ENCODE measurements at places on chromosomes 16 and 17.

- DNase-seq, result peak; percentile 79
These were observed at the start of gene KIFC3 for GRCh38 chr16:57802341-57803133. TSS of gene KIFC3 (minus strand) at chr16:57802491. CDS start at chr16:57798243, 4,248 bp downstream.

- DNase-seq, result no peak
These were observed 124.5 kb upstream of the ZFHX3 start for GRCh38 chr16:73172241-73172972.

DNA sequence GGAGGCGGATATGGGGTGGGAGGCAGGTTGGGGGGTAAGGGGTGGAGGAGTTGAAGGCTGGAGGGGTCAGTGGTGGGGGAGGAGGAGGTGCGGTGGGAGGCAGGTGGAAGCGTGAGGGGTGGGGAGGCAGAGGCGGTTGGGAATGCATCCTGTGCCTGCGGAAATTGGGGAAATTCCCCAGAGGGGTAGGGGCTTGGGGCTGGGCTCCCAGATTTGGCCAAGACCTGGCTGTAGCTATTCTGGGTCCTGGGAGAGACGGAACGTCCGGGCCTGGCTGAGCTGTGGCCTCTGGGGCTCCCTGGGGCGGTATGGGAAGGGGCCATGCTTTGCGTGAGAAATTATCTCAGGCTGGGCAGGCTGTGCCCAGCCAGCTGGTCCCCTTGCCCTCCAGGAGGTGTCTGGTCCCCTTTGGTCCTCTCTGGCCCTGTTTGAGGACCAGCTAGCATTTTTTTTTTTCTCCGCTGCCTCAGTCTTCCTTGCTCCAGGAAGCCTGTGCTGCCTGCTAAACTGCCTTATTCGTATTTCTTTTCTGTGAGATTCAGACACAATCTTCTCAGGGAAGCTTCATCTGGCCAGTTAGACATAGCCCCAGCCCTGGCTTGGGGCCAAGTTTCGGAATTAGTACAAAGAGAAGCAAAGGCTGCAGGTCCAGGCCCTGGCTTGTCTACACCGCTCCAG lies 7.3 kb upstream of the TRPV2 start:
- DNase-seq, result peak; percentile 24

DNA sequence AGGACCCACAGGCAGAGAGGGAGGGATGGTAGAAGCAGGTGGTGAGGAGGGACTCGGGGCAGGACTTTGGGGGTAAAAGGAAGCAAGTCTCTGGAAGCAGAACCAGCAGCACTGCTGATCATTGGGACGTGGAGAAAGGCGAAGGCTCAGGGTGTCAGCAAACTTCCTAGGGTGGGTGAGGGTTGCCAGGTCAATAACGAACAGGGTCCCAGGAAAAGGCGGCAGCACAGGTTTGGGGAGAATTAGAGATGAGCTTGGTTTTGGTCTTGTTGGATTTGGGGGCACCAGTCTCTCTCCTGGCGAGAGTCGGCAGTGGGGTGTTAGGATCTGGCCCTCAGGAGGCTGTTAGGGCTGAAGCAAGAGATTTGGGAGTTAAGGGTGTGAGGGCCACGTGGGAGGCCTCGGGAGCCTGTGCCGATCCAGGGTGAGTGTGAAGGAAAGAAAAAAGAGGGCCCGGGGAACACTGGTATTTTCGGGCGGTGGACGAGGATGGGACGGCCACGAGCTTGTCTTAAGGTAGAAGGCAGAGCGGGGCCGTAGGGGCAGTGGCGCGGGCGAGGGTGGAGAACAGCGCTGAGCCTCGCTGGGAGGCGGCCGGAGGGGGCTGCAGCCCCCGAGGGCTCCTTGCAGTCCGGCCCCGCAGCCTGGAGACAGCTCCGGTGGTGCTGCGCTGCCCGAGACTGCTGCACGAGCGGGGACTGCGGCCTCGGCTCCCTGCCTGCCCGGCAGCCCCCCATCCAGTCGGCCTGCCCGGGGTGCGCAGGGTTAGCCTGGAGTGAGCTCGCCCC lies 765 bp upstream of the ADORA2B start:
- no peak for DNase-seq

DNA sequence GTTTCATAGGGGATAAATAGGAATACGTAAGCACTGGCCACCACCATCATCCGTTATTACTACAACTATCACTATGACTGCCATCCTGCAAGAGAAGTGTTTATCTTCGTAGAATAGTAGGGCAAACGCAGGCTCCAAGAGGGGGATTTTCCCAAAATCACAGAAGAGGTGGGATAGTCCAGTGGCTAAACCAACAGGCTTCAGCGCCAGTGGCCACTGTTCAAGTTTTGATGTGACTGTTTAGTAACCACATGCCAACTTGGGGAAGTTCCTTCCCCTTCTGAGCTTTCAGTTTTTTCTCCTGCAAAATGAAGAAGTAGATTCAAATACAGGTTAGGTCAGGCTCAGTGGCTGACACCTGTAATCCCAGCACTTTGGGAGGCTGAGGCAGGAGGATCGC lies 60.7 kb upstream of the GRIN2A start:
- no peak for DNase-seq

DNA sequence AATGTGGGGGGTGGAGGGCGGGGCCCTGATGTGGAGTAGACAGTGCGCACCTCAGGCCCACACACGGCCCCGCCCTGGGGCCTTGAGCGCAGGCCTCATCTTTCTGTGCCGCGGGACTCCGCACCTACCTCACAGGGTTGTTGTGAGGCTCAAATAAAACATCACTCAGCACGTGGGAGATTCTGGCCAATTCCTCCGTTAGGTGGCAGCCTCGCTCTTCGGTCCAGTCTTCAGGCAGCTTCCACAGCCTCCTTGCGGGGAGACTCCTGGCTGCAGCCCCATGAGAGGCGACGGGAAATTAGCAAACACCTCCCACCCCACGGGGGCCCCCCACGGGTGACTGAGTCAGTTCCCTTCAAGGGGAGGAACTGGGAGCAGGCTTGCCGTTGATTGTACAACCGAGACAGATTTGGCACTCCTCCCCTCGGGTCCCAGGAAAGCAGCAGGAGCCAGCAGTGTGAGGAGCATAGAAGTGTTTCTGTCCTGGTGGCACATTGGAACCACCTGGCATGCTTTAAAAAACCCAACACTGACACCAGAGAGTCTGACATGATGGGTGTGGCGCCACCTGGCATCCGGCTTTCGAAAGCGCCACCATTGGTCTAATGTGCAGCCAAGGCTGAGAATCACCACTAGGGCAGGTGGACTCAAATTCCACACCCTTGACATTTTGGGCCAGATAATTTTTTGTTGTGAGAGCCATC lies 7.6 kb downstream of the MRM1 start:
- no peak for DNase-seq

- no peak for DNase-seq
These were observed 13.9 kb downstream of the MYL4 start for GRCh38 chr17:47223007-47223406.

GRCh38 chr17:4364622-4365041 lies 1.8 kb downstream of the UBE2G1 start:
- DNase-seq, result no peak

DNA sequence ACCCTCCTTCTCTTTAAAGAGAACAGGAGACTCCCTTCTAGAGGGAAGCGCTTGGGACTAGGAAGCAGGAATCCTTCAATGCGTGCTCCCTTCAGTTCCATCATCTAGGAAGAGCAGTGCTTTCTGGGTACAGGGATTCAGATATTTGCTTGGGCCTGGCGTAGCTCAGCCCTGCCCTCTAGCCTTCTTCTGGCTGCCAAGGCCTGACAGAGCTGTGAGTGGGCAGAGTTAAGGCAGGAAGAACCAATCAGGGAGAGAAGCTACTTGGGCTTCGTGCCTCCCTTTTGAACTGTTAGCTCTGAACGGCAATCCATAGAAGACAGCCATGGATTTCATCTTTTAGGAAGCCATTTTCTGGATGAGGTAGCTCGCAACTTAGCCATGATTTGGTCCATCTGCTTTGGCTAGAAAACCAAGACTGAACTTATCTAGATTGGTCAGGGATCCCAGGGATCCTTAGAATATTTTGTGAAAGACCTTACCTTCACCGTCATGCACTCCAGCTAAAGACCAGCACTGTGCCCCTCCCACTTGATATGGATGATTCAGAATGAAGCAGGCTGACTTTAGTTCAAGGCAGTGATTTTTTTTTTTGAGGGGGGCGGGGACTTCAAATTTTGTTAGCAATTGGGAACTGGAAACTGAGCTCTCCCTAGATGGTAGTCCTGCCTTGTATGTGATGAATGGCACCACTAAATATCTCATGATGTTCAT lies 2.5 kb upstream of the CORO6 start:
- no peak for DNase-seq

- DNase-seq, result no peak
These were observed 5.1 kb upstream of the RBFOX3 start for GRCh38 chr17:79615926-79616325.

DNA sequence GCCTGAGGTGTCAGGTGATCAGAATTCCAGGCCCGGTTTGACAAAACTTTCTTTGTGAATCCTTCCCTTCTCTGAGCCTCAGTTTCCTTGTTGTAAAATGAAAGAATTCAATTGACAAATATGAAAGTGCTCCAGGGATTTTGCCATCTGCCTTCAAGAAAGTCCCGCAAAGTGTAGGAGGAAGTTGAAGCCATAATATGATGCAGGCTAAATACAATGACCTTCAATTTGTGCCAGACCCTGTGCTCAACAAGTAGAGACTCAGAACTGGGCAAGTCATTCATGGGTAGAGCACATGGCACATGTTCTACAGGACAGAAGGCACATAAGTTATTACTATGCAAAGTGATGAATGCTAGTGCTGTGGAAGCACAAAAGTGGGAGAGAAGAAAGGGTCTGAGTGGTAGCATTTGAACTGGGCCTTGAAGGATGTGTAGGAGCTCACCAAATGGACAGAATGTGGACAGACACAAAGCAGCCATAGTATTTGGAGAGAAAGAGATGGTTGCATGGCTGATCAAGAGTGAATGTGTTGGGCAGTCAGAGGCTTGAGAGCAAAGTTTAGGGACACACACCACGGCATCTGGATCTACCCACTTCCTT lies 2.4 kb upstream of the SCIMP start:
- DNase-seq, result no peak

All from activated naive CD8-positive, alpha-beta T cell treated with anti-CD3 and anti-CD28 coated beads for 36 hours (primary cell).